ENCODE measurements at places on chromosomes 5 and 9.

DNA sequence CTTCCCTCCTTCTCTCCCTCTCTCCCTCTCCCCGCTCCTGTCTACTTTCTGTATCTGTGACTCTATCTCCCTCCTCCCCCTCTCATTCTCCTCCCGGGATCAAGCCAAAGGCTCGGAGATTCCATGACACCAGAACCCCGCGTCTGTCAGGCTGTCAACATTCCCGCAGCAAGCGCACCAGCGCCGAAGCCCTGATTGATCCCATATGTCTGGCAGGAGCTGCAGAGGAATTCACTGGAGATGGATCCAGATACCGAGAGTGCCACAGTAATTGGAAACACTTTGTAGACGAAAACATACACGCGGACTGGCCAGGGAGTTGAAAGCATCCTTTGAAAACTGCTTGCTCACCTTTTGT, 300 bp upstream of the SVEP1 start:
- DNase-seq, result no peak

- DNase-seq, result no peak
Measured at GRCh38 chr5:3535414-3536211, 60.0 kb upstream of the IRX1 start.

GRCh38 chr9:130450344-130451003, 5.7 kb downstream of the ASS1 start:
- DNase-seq, result no peak

GRCh38 chr5:446883-447263, 3.9 kb downstream of the EXOC3 start:
- DNase-seq, result peak; percentile 13

DNA sequence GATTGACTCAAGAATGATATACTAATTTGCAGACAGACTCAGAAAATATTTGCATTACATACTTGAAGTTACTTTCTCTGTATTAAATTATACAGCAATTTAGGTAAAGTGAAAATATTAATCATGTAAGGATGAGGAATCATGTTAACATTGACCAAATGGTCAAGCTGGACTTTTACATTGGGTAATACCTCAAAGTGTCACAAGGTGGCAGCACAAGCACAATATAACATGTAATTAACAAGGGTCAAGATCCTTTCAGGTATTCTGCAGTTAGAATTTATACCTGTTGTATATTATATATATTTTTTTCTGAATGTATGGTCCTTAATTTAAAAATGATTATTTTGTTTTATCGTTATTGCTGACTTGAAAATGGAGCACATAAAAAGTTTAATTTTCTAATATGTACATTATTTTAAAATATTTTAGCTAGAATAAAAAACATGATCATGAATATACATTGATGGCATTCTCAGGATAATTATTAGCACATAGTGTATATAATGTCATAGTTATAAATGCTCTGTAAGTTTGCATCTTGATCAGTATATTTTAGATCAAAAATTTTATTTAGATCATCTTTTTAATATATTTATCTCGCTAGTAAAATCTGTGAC, 8.6 kb downstream of the HAPLN1 start:
- no peak for DNase-seq

DNA sequence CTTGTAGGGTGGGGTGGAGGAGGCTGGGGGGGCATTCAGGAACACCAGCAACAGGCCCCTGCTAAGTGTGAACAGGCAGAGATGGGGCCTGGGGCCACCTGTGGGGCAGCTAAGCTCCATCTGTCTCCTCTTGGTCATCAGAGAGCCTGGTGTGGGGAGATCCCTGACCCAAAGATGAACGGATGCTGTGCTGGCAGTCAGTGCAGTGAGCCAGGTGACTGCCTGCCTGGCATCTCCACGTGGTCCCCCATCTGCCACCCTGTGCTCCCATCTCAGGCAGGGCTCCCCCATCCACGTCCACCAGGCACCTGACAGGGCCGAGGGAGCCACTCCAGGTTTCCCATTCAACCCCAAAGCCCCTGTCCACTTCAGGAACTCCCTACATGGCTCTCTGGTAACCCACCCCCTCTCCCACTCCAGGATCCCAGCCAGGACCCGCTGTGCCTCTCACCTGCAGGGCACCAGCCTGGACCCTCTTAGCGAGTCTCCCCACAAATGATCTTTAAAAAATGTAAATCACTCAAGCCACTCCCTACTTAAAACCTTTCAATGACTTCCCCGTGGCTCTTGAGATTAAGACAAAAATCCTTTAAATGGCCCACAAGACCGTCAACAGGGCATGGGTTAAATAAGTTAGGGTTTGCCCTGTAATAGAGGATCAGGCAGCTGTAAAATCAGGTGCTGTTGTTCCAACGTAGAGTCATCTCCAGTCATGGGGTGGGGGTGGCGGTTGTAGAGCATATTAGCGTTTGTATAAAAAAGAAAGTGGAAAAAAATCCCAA, 60.8 kb downstream of the LMX1B start:
- DNase-seq, result no peak

- no peak for DNase-seq
Measured at GRCh38 chr5:67085616-67086015, 111.0 kb downstream of the CD180 start.

GRCh38 chr5:57559110-57559635, 76.6 kb upstream of the ACTBL2 start:
- DNase-seq, result no peak

- DNase-seq, result no peak
Measured at GRCh38 chr9:97660847-97661246, 27.2 kb downstream of the NCBP1 start.

DNA sequence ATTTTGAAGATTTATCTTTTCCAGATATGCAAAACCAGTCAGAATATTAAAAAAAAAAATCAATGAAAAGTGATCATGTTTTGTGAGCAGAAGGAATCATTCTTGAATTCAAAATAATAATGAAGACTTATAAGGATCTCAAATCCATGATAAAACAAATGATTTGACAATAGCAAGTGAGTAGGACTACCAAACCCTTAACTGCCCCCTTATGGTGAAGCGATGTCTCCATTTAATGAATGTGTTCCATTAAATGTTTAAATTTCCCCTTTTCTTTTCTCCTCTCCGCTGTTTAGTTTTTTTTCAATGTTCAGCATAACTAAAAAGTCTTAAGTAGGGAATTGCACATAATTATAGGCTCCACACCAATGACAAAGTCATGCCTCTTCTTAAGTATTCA, 12.2 kb upstream of the MARCHF3 start:
- DNase-seq, result no peak

GRCh38 chr5:17192191-17192590, 25.2 kb upstream of the BASP1 start:
- DNase-seq, result no peak

- no peak for DNase-seq
Measured at GRCh38 chr5:134798468-134798867, 39.9 kb downstream of the DDX46 start.

- DNase-seq, result no peak
Measured at GRCh38 chr5:37840053-37841034, 503 bp upstream of the GDNF start.

GRCh38 chr9:130873966-130874365, 22.6 kb downstream of the QRFP start:
- no peak for DNase-seq

DNA sequence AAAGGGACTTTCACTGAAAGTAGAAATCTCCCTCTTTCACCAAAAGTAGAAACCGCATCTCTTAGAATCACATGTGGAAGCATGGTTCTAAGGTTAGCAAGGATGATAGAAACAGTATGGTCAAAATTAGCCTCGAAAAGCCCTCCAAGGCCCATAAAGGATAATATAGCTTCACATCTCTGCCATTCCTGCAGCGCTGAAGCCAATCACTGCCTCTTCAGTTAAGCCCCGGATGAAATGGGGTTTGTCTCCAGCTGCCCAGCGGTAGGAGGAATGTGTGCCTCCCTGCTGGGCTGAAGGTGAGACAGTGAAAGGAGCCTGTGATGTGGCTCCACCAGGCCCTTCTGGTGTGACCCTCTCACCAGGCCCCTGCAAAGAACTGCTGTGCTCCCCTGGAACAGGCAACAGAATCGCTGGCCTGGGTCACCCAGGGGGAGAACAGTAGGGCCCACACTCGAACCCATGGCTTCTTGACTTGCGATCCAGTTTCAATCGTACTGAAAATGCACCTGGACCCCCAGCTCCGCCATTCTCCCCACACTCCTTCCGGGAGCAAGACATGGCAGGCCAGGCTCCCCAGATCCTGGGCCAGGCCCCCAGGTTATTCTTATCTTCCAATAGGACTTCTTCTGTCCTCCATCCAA, 47.2 kb downstream of the CAMK2A start:
- no peak for DNase-seq

- no peak for DNase-seq
Measured at GRCh38 chr5:34827588-34828506, 11.1 kb upstream of the TTC23L start.

GRCh38 chr9:131731644-131732043, 8.2 kb downstream of the RAPGEF1 start:
- DNase-seq, result peak; percentile 34

- no peak for DNase-seq
Measured at GRCh38 chr9:6959270-6960000, 201.7 kb downstream of the KDM4C start.

DNA sequence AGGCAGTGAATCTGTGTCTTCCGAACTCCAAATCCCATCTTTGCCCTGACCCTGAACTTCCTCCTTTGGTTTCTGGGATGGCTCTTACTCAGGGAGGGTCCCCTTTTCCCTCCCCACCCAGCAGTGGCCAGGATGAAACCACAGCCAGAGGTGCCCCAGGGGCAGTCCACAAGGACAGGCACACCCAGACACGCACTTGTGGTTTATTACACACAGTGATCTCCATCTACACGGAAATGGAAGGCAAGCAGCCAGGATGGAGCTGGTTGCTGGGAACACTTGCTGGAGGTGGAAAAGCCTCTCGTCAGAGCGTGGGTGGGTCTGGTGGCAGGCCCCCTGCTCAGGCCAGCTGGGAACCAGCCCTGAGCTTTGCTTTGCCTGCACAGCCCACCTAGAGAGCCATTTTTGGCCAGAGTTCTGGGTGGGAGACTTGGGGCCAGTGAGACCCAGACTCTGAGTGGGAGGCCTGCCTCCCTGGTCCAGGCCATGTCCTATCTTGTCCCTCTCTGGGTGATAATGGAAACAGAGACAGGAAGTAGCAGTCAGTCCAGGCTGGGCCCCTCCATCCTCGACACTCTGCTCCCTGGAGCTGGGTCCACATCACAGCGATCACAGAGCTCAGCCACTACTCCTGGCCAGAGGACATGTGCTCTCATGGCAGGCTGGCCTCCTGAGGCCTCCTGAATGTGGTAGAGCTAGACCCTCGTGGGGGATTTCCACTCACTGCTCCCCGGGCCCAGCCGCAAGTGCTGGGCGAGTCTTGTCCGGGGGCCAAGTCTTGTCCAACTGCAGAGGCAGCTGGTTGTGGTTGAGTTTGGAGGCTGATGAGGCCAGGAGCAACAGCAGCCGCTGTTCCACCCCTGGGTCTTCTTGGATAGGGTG, 5.1 kb upstream of the PHYKPL start:
- DNase-seq, result no peak

GRCh38 chr5:34452170-34452828, 203.8 kb upstream of the RAI14 start:
- DNase-seq, result no peak

- DNase-seq, result peak; percentile 36
Measured at GRCh38 chr9:129416821-129417539, 203.9 kb downstream of the C9orf50 start.

- peak; percentile 48 for DNase-seq
Measured at GRCh38 chr5:157143127-157143971, 684 bp upstream of the MED7 start.

DNA sequence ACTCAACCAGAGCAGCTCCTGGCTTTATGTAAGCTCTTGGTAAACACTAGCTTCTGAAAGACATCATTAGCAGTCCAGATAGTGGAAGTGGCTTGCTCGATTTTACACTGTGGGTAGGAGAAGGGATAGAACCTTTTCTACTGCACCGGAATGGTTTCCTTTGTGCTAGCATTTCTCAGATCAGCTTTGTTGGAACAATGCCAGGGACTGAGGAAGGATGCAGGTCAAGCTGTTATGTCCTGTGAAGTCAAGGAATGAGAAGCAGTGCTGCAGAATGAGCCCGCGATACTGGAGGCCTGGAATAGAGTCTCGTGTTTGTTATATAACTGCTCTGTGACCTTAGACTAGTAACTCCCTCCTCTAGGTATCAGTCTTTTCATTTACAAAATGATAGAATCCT, 233.6 kb downstream of the GABRB2 start:
- no peak for DNase-seq

- no peak for DNase-seq
Measured at GRCh38 chr9:4734150-4734549, 6.9 kb downstream of the AK3 start.

DNA sequence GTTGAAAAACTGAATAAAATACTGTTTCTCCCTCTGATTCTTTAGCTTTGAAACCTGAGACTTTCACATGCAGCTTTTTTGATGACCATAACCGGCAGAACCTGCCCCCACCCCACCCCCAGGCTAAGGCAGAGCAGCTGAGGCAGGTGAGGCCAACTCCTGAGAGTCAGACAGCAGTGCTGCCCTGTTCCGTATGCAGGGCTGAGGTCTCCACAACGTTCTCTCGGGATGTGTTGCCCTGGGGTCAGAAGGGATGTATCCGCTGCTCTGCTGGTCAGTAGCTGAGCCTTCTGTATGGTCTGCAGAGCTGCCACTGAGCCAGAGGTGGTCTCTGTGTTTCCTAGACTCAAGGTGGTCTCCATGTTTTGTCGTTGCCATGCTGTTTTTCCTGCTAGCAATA, 190.5 kb downstream of the AOPEP start:
- no peak for DNase-seq

GRCh38 chr9:86201474-86202337, 57.8 kb downstream of the C9orf153 start:
- no peak for DNase-seq

DNA sequence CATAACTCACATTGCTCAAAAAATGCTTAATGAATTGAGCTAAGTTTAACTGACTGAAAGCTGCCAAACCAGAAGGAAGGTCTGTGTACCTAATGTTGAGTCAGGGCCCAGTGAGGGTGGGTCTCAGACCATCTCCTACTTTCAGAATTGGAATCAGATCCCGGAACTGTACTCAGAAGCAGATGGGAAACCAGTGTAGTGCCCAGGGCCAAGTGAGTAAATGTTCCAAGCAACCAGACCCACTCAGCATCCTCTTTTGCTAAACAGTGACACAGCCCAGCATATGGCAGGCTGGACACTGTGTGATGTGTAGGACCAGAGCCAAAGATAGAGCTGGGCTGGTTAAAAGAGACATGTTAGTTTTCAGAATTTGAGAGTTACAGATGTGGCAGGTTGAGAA, 94.1 kb downstream of the PLCXD3 start:
- no peak for DNase-seq

DNA sequence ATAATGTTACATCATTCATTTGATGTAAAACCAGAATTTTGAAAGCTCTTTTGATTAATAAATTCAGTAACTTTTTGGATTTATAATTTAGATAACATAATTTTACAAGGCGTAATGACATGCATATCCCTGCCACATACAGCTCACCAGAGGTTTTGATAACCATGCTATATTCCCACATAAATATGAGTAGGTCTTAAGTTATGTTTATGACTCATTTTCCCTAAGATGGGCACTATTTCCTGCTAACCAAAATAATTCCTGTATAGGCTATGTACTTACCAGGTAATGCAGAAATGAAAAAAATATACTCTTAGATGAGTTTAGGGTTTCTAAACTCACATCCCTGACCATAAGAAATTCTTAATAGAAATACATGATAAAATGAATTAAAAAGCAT, 93.9 kb upstream of the EDIL3 start:
- no peak for DNase-seq

Measured in CD4-positive, alpha-beta T cell treated with Interleukin-15 for 1 hour (primary cell).